ENCODE measurements at places on chromosomes 1 and 21.

- DNase-seq = no peak
These were observed 16.6 kb upstream of the LEMD1 start for GRCh38 chr1:205438213-205439158.

DNA sequence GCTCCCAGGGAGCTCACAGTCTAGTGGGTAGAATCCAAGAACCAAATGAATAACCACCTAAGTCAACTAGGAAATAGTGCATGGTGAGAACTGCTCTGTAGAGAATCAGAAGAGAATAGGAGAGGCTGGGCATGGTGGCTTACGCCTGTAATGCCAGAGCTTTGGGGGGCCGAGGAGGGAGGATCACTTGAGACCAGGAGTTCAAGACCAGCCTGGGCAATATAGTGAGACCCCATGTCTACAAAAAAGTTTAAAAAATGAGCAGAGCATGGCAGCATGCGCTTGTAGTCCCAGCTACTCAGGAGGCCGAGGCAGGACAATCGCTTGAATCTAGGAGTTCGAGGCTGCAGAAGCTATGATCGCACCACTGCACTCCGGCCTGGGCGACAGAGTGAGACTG, 122.3 kb upstream of the IRF2BP2 start:
- DNase-seq = no peak

- DNase-seq = no peak
These were observed 274.5 kb downstream of the CTH start for GRCh38 chr1:70685300-70686286.

- DNase-seq = no peak
These were observed 80.7 kb upstream of the KAZN start for GRCh38 chr1:14517841-14518180.

DNA sequence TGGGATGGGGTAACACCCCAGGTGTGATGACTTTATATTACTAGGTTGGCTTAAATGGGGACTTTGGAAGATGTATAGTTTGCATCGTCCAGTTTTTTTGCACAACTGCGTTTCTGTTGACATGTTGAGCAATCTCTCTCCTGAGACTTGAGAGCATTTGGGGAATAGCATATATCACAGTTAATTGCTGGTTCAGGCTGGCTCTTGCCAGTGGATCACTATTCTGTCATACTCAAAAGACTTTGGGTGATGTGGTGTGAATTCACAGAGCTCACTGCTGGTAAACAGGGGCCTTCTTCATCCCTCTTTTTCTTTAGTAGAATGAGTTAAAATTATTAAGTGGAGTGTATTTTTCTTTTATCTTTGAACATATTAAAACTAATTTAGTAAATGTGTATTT, 44.3 kb downstream of the LHX9 start:
- DNase-seq = no peak

- no peak for DNase-seq
These were observed 1127.5 kb upstream of the NCAM2 start for GRCh38 chr21:19870682-19871081.

- no peak for DNase-seq
These were observed 229.5 kb downstream of the PAPPA2 start for GRCh38 chr1:176692431-176692830.

- no peak for DNase-seq
These were observed 26.9 kb upstream of the RGL1 start for GRCh38 chr1:183778045-183778444.

GRCh38 chr1:115809847-115810246, 31.1 kb downstream of the NHLH2 start:
- DNase-seq = no peak

- no peak for DNase-seq
These were observed 64.7 kb upstream of the LRRC7 start for GRCh38 chr1:69502991-69503390.

DNA sequence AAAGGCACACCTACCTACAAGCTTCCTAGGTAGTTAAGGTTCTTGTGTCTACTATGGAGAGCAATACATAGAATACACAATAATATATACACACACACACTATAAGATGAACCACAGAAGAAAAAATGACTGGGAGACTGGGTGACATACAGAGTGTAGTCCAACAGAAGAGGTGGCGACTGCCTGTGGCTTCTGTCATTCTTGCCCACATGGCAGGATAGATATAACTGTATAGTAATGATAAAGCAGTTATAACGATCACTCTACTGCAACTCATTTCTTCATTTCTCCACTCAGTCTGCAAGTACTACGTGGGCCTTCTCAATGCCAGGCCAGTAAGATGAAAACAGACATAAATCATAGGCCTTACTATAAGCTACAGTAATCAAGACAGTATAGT, 113.8 kb upstream of the EDN2 start:
- peak; percentile 19 for DNase-seq

GRCh38 chr1:159925719-159926078, 392 bp upstream of the TAGLN2 start:
- DNase-seq = no peak

DNA sequence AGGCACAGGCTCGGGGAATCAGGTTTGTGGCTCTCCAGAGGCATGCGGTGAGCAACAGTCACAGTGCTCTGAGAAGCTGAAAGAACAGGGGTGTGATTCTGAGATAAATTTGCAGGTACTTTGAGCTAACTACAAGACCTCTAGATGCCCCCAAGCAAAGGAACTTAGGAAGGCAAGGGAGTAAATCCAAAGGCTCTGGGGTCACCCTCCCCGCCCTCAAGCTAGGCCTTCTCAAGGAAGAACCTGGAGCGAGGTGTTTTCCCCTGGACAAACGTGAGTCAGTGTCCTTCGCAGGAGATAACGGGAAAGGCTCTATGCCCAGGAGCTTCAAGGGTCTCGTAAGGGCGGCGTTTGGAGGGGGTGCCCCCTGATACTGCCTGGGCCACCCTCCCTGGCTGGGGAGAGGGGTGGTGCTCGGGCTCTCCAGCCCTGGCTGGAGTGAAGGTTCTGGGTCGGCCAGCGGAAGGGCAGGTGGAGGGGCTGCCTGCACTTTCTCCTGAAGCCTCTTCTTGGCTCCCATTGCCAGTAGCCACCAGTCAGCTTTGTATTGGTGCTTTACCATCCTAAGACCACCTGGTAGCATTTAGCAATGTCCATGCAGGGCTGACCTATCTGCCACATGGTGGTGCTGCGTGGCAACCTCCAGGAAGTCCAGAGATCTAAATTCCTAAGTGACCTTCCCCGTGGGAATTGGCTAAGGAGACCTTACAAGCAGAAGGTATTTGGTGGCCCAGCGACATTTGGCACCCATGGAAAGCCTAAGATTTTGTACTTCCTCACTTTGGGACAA, 44.0 kb downstream of the GPR161 start:
- no peak for DNase-seq

DNA sequence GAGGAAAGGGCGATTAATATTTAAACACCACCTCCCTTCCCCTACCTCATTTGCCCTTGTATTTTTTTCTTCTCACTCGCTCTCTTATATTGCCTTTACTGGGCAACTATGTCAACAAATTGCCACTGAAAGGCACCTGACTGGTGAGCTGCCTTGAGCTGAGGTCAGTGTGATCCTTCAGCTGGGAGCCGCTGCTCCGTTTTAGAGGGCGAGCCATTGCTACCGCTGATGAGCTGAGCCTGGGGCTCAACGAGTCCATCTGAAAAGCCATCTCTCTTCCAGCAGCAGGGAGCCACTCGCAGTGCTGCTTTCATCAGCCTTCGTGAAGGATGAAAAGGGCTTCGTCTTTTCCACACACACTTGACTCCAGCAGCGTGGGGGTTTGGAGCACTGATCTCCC, 108.0 kb upstream of the KIF26B start:
- no peak for DNase-seq

DNA sequence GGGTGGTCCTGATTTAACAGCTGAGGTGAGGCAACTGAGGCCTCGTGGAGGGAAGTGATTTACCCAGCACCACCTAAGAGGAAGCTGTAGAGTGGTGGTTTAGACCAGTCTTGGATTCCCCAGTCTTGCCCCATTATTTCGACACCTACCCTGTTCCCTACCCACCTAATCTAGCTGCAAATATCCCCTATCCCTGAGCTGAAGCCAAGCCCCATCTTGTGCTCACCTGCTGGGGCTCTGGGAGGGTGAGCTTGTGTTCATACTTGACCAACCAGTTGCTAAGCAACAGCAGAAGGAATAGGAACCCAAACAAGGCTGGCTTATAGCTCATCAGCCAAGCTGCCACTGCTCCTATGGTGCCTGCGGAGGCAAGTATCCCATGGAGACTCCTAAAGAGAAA, 2.0 kb downstream of the TEX46 start:
- DNase-seq = no peak

GRCh38 chr1:117817629-117818028, 111.8 kb downstream of the GDAP2 start:
- DNase-seq = no peak

DNA sequence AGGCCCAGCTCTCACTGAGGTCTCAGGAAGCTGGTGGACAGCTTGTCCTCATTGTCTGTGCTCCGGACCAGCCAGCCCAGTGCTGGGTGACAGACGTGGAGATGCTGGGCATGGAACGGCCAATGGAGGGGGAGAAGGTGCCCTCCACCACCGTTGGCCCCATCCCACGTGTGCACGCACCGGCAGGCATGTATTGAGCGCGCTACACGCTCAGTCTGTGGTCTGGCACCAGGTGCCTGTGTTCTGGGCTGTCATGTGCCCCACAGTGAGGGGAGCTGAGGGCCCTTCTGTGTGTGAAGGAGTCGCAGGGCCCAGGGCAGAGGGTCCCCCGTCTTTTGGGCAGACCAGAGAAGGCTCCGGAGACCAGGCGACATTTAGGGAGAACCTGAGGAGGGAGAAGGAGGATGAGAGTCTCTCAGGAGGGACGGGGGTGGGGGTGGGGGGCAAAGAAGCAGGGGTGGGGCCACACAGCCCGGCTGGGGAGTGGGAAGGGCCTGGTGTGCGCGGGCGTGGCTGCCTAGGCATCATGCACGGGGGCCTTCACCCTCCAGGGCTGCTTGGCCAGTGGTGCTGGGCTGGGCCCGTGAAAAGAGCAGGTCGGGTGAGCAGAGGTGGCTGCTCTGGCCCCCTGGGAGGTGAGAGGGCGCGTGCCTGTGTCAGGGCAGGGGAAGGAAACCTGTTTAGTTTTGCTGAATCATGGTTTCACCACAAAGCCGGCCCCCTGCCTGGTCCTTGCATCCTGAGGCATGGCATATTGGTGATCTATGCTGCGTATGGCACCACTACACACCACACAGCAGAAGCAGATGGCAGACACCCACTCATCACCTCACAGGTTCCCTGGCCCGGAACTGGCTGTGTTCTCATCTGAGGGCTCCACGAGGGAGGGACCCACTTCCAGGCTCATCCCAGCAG, 86.7 kb upstream of the TTC34 start:
- DNase-seq = no peak

DNA sequence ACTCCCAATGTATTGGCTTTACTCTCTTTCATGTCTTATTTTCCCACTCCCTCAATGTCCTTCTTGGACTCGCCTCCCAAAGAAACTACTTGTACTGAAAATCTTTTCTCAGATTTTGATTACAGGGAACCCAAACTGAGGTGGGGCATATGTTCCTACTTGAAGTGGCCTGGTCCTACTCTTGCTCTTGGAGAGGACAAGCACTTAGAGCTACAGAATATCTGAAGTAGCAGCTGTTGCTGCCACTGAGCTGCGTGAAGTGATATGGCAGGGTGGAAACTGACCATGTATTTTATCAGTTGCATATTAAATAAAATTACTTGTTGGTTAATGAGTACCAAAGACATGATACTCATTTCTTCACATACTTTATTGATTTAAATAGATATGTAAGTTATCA, 129.5 kb downstream of the TSEN15 start:
- no peak for DNase-seq

DNA sequence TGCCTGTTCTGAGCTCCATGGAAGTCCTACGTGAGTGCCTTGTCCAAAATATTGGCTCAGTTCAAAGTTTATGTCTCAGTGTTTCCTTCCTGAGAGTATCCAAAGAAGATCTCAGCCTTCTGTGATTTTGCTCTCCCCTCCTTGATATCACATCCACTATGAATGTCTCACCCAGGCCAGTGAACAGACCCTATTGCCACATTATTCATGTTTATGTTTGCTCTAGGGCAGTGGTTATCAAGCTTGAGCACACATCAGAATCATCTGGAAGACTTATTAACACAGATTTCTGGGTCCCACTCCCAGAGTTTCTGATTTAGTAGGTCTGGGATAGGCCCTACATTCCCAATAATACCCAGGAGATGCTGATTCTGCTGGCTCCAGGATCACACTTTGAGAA, 145.0 kb upstream of the FGGY start:
- DNase-seq = no peak

GRCh38 chr1:115717541-115717940, 51.0 kb downstream of the CASQ2 start:
- DNase-seq = no peak

DNA sequence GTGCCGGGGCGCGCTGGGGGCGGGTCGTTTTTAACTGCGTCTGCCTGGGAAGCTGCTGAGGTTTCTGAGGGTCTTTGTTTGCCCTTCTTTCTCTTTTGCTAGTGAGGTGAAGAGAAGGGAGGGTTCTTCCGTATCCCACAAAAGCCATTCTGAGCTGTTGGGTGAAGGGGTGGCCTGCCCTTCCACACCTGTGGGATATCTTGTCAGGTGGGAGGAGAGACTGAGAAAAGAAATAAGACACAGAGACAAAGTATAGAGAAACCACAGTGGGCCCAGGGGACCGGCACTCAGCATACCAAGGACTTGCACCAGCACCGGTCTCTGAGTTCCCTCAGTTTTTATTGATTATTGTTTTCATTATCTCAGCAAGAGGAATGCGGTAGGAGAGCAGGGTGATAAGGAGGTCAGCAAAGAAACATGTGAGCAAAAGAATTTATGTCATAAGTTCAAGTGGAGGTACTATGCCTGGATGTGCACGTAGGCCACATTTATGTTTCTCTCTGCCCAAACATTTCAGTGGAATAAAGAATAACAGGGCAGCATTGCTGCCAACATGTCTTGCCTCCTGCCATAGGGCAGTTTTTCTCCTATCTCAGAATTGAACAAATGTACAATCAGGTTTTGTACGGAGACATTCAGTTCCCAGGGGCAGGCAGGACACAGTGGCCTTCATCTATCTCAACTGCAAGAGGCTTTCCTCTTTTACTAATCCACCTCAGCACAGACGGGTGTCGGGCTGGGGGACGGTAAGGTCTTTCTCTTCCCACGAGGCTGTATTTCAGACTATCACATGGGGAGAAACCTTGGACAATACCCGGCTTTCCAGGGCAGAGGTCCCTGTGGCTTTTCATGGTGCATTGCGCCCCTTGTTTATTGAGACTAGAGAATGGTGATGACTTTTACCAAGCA, 972 bp downstream of the PGBD2 start:
- DNase-seq = no peak

- no peak for DNase-seq
These were observed 40.8 kb downstream of the S100A10 start for GRCh38 chr1:151952811-151953210.

GRCh38 chr1:44568128-44568900, 106.0 kb downstream of the TMEM53 start:
- no peak for DNase-seq

- DNase-seq = no peak
These were observed 45.0 kb upstream of the HOOK1 start for GRCh38 chr1:59769736-59770095.

- DNase-seq = no peak
These were observed 35.4 kb upstream of the CD1D start for GRCh38 chr1:158145173-158145719.

GRCh38 chr1:206672011-206672688, 12.6 kb upstream of the MAPKAPK2 start:
- DNase-seq = no peak

All from vagina (tissue), 2 donors.